Stimulated activated CD4-positive, alpha-beta T cell treated with anti-CD3 and anti-CD28 coated beads, Interleukin-15, amount 100 ng/mL, for 1 hour (primary cell): ENCODE measurements at places on chromosomes 7 and 10.

DNA sequence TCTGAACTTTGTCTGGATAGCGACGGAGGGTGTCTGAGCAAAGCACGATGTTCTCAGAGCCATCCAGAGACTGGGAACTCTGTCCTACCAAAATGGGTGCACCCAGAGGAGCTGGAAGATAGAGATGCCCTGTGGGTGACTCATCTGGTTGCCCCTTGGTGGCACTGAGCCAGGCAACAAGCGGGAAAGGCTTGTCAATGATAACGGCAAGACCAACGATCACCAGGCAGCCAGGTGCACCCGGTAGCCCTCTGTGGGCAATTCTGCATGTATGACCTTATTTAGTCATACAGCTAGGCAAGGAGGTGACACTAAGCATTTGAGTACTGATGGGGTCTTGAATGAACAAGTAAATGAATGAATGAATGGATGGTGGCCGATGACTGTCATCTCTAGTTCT lies 2.8 kb upstream of the ELN start:
- DNase-seq: no peak

DNA sequence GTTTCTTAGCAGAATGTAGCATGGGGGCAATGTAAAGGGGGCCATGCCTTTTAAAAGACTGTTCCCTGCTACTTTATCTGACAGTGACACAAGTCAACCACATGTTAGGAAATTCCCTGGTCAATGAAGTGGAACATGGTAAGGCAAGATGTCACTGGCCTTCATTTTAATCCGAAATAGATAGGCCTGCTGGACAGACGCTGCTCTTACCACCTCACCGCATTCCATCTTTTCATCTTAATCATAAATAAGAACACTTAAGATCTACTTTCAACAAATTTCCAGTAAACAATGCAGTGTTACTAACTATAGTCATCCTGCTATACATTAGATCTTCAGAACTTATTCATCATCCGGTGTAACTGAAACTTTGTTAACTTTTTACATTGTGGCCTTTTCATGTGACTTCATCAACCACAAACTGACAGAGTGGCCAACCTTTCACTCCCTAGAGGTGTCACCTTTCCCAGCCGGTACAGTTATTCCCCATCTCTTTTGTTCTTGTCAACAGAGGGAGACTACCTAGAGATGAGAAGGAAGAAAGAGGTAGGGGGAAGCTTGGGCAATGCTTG lies 15.6 kb downstream of the ASB4 start:
- DNase-seq: no peak

DNA sequence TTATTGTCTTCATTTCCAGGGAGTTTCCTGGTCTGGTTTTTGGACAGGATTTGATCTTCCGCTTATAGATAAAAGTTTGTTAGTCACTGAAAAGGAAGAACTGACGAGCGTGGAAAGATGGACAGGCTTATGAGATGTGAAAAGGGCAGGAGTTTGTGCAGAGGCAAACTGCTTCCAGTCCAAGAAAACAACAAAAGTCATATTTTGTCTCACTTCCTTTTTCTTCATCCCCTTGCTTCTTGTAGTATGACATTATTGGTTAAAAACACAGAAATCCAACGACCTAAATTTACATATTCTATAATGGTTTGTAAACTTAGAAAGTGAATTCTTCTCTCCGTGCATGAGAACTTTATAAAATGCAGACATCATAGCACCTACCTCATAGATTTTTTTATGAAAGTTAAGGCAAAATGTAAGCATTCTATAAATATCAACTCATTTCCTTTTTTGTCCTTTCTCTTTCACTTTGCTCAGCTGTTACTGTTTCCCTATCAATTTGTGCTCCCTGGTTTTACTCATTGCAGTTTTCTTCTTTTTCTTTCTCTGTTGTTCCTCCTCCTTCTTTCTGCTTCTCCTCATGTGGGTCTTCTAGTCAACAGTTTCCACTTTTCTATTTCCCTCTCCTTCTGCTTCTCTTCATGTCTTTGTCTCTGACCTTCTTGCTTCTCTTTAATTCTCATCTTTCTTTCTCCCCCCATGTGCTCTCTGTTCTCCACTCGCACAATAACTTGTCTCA lies 370.2 kb downstream of the ARL4A start:
- no peak for DNase-seq

GRCh38 chr7:123975084-123975483 lies 50.0 kb downstream of the SPAM1 start:
- no peak for DNase-seq

GRCh38 chr7:151240942-151241754 lies 7.3 kb downstream of the SMARCD3 start:
- no peak for DNase-seq

DNA sequence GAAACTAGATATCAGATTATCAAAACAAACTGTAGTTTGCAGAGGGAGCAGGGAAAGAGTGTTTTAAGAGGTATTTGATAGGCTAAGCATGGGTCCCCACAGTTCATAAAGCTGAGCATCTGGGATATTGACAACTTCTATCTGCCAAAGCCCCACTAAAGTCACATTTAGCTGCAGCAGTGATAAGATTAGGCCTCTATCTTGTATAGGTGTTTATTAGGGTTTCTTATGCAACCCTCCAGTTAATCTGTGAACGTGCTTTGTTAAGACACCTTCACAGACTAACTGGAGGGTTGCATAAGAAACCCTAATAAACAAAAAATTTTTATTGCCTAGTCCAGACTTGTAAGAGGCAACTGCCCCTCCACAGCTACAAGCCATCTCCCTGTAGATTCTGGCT lies 78.0 kb downstream of the CYP51A1 start:
- no peak for DNase-seq
